ENCODE measurements at places on chromosomes 6 and 20. TPM values are rescaled to one million over a fixed set of nuclear protein-coding genes. Genes with fewer than 3 reads are reported as not detected.

The C4A gene
- total RNA-seq = 258 TPM

The RBM24 gene
- total RNA-seq = 6.1 TPM

GRCh38 chr6:25172819-25173218 is 106.4 kb upstream of the CARMIL1 start:
- DNase-seq = no peak

DNA sequence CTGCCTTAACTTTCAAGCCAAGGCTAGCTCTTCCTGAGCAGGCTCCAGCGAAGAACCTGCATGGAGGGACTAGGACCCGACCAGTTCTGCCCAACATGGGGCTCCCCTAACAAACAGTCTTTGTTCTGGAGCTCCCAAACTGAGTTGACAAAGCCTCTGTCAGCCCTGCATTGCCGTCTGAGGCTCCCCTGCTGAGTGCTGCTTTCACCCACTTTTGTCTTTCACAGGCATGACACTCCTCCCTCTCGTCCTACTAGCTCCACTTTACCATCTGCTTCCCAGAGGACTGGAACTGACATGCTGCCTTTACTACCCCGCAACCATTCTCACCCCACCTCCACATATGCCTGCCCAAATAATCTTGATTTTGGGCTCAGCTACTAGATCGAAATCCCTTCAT is 45.1 kb upstream of the B4GALT5 start:
- DNase-seq = no peak

GRCh38 chr6:35181933-35182612 is 31.7 kb upstream of the SCUBE3 start:
- DNase-seq = peak; percentile 88

DNA sequence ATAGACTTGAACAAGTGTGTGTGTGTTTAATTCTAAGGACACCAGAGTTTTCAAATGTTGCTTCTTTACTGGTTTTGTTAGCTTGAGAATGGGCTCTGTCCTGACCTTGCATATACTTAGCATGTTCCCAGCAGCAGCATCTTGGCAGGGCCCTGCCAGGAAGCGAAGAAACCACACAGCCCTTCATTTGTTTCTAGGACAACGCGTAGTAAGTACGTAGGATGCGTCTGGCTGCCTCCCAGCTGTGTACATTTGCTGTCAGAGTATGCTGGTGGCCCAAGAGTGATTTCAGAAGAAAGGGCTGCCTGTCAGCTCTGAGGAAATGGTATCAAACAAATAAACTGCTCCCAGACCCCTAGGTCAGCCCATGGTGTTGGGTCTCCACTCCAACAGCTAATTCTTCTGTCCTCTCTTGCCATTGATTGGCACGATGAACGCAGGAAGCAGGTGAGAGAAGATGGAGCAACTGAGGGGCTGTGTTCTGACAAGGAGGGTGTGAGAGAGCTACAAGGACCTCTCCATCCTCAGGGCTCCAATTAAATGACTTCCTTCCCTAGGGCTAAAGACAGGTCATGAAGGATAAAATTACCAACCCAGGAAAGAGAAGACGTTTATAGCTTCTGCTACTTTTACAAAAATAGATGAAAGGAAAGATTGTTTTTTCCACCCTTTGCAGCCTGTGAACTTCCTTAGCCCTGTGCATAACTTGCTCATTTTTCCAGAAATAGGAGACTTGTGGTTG is 55.9 kb upstream of the HDDC2 start:
- DNase-seq = no peak

GRCh38 chr20:45998337-45998736 is 10.4 kb upstream of the MMP9 start:
- peak; percentile 67 for DNase-seq

- DNase-seq = no peak
These were observed 9.2 kb downstream of the GGT7 start for GRCh38 chr20:34863421-34863965.

Data from aorta (tissue), 5 donors.